NCI-H187 (cell line): ENCODE measurements at places on chromosomes 11 and 22.

GRCh38 chr11:96242191-96242847 lies 100.7 kb downstream of the MAML2 start:
- DNase-seq = no peak

DNA sequence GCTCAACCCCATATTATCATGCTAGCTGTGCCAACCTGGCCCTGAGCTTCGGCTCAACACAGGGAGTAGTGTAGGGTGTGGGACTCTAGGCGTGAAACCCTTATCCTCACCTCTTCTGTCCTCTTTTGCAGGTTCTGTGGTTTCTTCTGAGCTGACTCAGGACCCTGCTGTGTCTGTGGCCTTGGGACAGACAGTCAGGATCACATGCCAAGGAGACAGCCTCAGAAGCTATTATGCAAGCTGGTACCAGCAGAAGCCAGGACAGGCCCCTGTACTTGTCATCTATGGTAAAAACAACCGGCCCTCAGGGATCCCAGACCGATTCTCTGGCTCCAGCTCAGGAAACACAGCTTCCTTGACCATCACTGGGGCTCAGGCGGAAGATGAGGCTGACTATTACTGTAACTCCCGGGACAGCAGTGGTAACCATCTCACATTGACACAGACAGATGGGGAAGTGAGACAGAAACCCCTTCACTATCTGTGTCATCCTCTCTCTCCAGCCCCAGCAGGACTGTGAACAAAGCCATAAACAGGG lies 76.4 kb downstream of the GGTLC2 start:
- DNase-seq = no peak

DNA sequence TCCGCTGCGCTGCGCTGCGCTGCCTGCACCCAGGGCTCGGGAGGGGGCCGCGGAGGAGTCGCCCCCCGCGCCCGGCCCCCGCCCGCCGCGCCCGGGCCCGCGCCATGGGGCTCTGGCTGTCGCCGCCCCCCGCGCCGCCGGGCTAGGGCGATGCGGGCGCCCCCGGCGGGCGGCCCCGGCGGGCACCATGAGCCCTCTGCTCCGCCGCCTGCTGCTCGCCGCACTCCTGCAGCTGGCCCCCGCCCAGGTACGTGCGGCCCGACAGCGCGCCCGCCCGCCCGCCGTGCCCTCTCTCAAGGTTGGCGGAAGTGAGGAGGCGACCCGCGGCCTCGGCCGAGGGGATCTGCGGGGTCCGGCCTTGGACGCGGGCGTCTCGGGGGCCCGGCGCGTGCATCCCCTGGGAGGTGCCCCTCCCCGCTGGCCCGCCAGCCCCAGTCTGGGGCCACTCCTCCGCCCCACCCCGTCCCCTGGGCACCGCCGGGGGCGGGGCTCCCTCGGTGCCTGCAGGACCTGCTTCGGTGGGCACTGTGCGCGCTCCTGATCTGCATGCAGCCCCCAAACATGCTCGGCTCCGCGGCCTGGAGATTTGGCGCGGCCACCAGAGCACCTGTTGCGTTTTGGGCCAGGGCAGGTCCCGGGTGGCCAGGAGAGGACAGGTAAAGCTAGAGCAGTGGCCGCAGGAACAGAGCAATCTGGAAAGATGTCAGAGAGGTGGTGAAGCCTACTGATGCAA lies 429 bp downstream of the VEGFB start:
- no peak for DNase-seq

GRCh38 chr22:45885171-45885840 lies 91.7 kb downstream of the WNT7B start:
- no peak for DNase-seq

DNA sequence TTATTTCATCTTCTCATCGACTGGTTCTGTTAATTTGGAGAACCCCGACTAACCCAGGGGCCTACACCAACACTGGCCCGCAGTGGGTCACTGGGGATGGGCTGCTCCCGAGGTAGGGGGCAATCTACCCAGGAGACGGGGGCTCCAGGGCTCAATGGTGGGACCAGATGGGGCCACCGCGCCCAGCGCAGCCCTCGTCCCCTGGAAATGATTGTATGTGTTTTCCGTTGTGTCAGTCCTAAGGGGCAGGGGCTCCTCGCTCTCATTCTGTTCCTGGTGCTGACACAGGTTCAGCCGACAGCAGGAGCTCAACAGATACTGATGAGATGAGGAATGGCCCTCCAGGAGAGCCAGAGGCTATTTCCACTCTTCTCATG lies 20.7 kb downstream of the A4GALT start:
- DNase-seq = no peak

DNA sequence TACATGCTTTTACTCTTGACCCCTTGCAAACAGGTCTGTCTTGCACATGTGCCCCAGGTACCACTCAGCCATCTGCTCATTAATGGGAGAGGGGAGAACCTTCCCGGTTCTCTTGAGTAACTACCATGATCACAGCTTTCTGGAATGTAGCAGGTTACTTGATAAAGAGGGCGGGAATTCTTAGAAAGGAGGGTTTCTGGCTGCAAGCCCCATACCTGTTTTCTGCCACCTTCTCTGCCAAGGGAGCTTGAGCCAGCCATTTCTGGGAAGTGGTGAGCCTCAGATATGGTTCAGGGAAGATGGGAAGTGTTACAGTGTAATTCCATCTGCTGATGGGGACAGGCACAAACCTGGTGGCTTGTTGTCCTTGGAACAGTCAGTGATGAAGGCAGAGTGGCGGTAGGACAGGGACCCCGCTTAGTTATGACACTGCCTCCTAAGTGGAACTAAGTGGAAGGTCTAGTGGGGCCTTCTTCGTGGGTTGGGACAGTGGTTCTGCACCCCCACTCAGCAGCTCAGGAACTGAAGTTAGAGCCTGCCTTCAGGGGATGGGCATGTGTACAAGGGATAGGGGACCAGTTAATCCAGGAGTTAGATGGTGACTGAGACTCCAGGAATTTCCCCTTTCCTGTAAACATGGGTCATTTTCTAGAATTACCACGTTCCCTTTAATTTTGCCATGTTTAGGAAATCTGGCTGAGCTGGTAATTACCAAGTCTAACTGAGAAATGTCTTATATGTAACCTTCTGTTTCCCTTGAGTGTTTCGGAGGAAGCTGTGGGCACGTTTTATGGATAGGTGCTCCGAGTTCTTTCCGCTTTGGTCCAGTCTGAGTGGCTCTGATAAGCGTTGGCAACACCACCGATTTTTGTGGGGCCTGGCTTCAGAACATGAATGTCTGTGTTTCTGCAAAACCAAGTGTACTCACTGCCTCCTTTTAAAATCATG lies 35.3 kb downstream of the BCR start:
- DNase-seq = no peak

GRCh38 chr22:18113680-18114394 lies 3.2 kb downstream of the TUBA8 start:
- DNase-seq = no peak

DNA sequence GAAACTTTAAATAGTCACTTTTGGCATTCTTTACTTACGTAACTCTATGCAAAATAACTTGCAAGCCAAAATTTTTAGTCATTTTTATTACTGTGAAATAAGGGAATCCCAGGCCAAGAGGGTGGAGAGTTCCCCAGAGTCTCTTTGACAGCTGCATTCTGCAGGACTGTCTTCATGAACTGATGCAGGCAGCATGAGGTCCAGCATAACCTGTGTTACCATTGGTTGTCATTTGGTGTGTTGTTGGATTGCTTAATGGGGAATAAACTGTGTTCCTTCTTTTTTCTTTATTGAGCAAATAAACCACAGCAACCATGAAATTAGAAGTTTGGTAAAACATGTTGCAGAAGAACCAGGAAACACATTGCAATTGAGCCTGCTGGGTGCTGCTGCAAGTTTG lies 24.6 kb downstream of the MMP27 start:
- no peak for DNase-seq
